ENCODE measurements at places on chromosomes 11 and 22. TPM values are rescaled to one million over a fixed set of nuclear protein-coding genes. Genes with fewer than 3 reads are reported as not detected.

The CSF2RB gene
- total RNA-seq: 8.5 TPM

The FAM83F gene
- 2.4 TPM for total RNA-seq

The AQP11 gene
- 0.14 TPM for total RNA-seq

The SLC22A6 gene
- total RNA-seq: not detected

The NPTXR gene
- total RNA-seq: 0.28 TPM

The DUSP8 gene
- 0.14 TPM for total RNA-seq

- H3K36me3 ChIP-seq: no peaks in the 10 kb centered on the region
- no peaks in the 10 kb centered on the region for H3K4me1 ChIP-seq
- H3K4me3 ChIP-seq: no peak overlapping the region
- no peak overlapping the region for H3K27ac ChIP-seq
- H3K27me3 ChIP-seq: no peaks in the 10 kb centered on the region
- no peak for DNase-seq
Measured at GRCh38 chr11:46254133-46254491, 23.4 kb upstream of the CREB3L1 start.

GRCh38 chr11:17369684-17370243 lies 18.2 kb downstream of the NCR3LG1 start:
- H3K27me3 ChIP-seq: no peaks in the 10 kb centered on the region
- DNase-seq: no peak
- H3K27ac ChIP-seq: no peak overlapping the region
- H3K36me3 ChIP-seq: peaks cover 25% of the 10 kb centered on the region
- no peaks in the 10 kb centered on the region for H3K4me1 ChIP-seq
- H3K4me3 ChIP-seq: no peak overlapping the region

DNA sequence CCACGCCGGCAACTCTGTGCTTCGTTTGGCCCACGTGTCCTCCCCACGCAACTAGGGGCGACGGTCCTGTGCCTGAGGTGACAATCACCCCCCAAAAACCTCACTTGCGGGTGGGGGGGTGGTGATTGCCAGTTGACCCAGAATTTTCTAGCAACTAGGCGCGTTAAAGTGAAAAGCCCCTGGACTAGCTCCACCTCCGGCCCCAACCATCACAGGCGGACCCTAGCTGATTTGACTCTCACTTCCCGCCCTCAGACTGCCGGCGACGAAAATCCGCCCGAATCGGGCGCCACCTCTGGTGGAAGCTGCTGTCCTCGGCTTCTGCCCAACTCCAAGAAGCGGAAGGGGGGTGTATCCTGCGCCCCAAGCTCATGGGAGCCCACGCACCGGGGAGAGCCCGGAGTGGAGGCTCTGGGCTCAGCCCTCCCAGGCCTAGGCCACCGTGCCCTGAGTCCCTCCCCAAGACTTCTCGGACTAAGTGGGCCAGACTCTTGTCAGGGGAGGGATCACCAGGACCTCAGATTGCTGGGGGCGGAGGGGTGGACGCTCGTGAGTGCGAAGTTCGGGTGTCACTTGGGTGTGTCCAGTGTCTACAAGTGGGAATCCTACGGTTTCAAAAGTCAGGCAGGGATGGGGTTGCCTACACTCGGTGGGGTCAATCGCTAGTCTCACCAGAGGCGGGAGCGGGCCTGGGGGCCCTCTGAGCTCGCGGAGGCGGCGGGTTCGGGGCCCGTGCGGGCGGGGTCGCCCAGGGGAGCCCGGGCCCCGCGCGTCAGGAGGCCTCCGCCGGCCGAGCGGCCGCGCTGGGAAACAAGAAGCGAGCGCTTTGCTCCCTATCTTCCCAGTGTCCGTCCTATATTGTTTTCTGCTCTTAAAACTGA lies 12.3 kb downstream of the PAX6 start:
- peaks cover 99% of the 10 kb centered on the region for H3K27me3 ChIP-seq
- no peaks in the 10 kb centered on the region for H3K36me3 ChIP-seq
- no peak for DNase-seq
- H3K4me3 ChIP-seq: no peak overlapping the region

DNA sequence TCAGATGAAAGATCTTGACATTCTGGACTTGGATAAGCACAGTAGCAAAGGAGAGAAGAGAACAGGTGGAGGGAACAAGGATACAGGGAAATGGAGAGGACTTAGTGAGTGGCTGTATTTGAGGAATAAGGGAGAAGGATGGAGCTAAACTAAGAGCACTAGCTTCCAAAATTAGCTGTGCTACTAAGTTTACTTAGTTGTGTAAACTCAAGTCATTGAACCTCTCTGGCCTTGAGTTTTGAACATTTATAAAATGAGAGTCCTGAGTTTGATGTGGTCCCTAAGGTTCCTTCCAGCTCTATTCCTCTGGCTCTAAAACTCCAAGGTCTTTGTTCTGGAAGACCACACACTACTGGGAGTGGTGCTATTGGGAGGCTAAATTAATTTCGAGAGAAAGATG lies 100.7 kb downstream of the TRIM44 start:
- H3K27me3 ChIP-seq: no peaks in the 10 kb centered on the region
- H3K4me3 ChIP-seq: no peak overlapping the region
- DNase-seq: no peak
- H3K27ac ChIP-seq: no peak overlapping the region

GRCh38 chr11:115244296-115244695 lies 259.9 kb downstream of the CADM1 start:
- H3K27ac ChIP-seq: no peak overlapping the region
- H3K36me3 ChIP-seq: no peaks in the 10 kb centered on the region
- H3K4me3 ChIP-seq: no peak overlapping the region

DNA sequence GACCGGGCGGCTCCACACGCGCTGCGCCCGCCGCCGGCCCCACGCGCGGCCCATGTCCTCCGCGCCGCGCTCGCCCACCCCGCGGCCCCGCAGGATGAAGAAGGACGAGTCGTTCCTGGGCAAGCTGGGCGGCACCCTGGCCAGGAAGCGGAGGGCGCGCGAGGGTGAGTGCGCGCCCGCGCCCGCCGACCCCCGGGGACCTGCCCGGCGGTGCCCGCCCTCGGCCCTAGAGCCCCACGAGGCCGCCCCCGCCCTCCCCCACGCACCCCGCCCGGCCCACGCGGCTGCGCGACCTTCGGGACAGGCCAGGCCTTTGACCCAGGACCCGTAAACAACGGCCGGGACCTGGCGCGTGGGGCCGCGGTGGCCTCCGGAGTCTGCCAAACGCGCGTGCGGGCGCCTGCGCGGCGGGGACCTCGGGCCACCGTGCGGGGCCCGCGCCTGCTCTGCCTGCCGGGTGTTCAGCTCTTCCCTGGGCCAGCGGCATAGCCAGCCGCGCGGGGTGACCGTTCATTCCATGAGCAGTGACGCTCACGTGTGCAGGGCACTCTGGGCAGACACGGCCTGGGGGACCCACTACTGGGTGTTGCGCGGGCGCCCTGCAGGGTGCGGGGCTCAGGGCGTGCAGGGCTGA lies at the start of gene PARVB:
TSS of gene PARVB (plus strand) at position 15 of the 634 bp plus-strand sequence. CDS start at position 53, 38 bp downstream.
- peaks cover 33% of the 10 kb centered on the region for H3K27me3 ChIP-seq
- no peaks in the 10 kb centered on the region for H3K4me1 ChIP-seq
- no peaks in the 10 kb centered on the region for H3K36me3 ChIP-seq
- no peak within 1 kb of the TSS for H3K27ac ChIP-seq

- no peak for DNase-seq
- peaks cover 47% of the 10 kb centered on the region for H3K36me3 ChIP-seq
- peak overlapping the region; percentile 68 for H3K4me3 ChIP-seq
- peaks cover 51% of the 10 kb centered on the region for H3K4me1 ChIP-seq
- H3K27me3 ChIP-seq: no peaks in the 10 kb centered on the region
Measured at GRCh38 chr11:68040101-68040956, 1.5 kb downstream of the TCIRG1 start.

DNA sequence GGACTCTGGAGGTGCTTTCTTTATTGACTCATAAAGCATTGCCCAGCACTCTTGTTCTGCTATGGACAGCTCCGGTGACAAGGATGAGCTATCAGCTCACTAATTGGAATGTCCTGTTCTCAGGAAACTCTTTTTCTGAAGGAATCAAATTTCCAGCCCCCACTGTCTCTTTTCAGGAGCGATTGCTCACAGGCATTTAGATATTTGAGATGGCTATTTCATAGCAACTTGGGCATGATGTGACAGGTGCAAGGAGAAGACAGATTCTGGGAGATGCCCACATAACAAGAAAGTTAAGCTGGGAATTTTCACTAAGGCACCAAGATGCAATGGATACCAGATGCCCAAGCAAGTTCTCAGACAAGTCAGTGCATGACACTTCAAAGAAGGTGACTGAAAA lies 123.4 kb upstream of the CSNK2A3 start:
- no peaks in the 10 kb centered on the region for H3K27me3 ChIP-seq
- DNase-seq: no peak
- no peak overlapping the region for H3K27ac ChIP-seq
- H3K4me1 ChIP-seq: no peaks in the 10 kb centered on the region

DNA sequence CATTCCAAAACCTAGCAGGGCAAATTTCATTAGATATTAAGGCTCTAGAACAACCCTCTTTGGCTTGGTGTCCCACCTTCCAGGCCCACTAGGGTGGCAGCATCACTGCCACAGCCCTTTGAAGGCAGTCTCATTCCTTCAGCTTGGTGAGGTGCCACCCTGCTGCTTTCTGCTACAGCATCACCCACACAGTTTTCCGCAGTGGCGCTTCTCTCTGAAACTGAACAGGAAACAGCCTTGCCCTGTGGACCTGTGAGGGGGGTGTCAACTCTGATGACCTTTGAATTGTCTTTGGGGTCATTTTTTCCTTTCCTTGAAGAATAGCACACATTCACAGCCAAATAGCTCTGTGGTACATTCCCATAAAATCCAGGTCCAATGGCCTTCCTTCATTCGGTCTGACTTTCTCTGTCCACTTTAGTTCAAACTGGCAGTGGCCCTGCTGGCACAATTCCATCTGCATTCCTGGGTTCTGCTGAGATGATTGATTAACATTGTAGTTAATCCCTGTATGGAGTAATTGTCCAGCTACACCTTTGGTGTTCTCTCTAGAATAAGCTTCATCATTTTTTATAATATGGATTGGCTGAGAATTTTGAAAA lies 251.9 kb upstream of the FAT3 start:
- no peak overlapping the region for H3K27ac ChIP-seq
- no peaks in the 10 kb centered on the region for H3K4me1 ChIP-seq
- H3K27me3 ChIP-seq: no peaks in the 10 kb centered on the region
- no peak overlapping the region for H3K4me3 ChIP-seq

- H3K27me3 ChIP-seq: no peaks in the 10 kb centered on the region
- DNase-seq: no peak
- H3K4me3 ChIP-seq: no peak overlapping the region
- peaks cover 3% of the 10 kb centered on the region for H3K36me3 ChIP-seq
- no peaks in the 10 kb centered on the region for H3K4me1 ChIP-seq
Measured at GRCh38 chr11:107354780-107355179, 102.8 kb downstream of the CWF19L2 start.

GRCh38 chr11:38498721-38499120 lies 1900.7 kb upstream of the RAG2 start:
- no peak for DNase-seq
- no peak overlapping the region for H3K4me3 ChIP-seq
- no peaks in the 10 kb centered on the region for H3K36me3 ChIP-seq
- no peak overlapping the region for H3K27ac ChIP-seq

DNA sequence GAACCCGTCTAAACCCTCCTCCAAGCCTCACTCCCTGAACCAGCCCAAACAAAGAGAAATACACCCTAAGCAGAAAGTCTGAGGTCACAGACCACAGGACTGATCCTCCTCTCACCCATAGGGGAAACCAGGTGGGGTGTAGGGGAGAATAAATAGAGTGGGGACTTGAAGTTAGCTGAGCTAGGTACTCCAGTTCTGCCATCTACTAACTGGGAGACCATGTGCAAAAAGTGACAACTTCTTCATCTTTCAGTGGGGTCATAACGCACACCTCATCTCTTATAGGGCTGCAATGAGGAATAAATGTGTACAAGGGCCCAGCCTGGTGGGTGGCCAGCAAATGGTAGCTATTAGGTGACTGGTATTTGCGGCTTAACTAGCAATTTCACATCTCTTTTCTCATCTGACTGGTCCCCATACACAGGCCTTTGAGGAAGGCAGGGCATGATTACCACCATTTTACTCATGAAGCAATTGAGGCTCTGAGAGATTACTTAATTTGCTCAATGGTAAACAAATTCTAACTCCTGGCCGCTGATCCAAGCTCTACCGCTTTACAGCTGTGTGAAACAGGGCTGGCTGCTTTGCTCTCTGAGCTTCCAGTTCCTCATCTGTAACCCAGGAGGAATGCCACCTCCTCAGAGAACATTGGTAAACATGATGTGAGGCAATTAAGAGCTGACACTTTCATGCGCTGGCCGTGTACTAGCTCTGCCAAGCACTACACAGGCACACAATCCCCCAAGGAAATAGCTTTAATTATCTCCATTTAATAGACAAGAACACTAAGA lies 16.6 kb downstream of the TBC1D10A start:
- DNase-seq: no peak
- H3K27ac ChIP-seq: peak overlapping the region; percentile 75
- no peaks in the 10 kb centered on the region for H3K27me3 ChIP-seq

GRCh38 chr11:78380615-78381051 lies 37.0 kb downstream of the GAB2 start:
- no peak overlapping the region for H3K4me3 ChIP-seq
- H3K27me3 ChIP-seq: no peaks in the 10 kb centered on the region
- no peak for DNase-seq

- no peaks in the 10 kb centered on the region for H3K27me3 ChIP-seq
- no peak overlapping the region for H3K27ac ChIP-seq
- H3K4me1 ChIP-seq: peaks cover 56% of the 10 kb centered on the region
- DNase-seq: no peak
- H3K36me3 ChIP-seq: no peaks in the 10 kb centered on the region
Measured at GRCh38 chr11:44562845-44563460, 2.5 kb upstream of the CD82 start.

- no peak for DNase-seq
- H3K27ac ChIP-seq: no peak overlapping the region
- no peaks in the 10 kb centered on the region for H3K27me3 ChIP-seq
- H3K4me1 ChIP-seq: no peaks in the 10 kb centered on the region
- no peaks in the 10 kb centered on the region for H3K36me3 ChIP-seq
Measured at GRCh38 chr22:23105919-23106318, 35.6 kb downstream of the GNAZ start.

DNA sequence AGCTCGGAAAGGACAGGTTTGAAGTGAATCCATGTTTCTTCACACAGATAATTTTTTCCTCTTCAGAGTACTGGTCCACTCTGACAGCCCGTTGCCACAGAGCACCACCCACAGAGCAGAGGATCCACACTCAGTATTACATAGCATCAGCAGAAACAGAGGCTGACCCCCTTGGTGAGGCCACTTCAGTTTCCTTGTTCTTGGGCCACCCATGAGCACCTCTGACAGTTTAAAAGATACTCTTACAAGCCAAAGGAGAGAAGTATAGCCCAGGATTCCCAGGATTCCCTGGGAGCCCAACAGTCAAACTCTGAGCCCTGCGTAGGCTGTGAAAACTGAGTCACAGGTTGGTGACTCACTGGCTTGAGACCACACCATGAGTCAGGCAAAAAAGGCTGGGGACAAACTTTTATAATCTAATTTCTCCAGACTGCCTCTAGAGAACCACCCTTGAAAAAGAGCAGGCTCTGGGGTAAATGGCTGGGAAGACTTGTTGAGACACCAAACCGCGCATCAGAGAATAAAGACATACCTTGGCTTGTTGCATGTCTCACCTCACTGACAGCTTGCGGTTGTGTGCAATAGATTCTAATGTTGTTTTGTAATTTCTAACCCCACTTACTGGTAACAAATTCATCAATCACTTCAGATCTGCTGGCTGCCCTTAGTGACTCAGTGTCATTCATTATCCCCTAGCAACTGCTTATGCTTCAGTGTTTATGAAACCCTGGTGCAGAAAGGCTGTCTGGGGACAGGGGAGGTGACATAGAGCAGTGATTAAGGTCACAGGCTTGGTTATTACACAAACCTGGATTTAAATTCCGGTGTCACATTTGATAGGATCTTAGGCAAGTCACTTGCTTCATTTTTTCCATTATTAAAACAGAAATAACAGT lies 56.9 kb upstream of the PRSS23 start:
- H3K4me1 ChIP-seq: no peaks in the 10 kb centered on the region
- no peak overlapping the region for H3K27ac ChIP-seq
- H3K36me3 ChIP-seq: no peaks in the 10 kb centered on the region
- H3K27me3 ChIP-seq: no peaks in the 10 kb centered on the region
- no peak overlapping the region for H3K4me3 ChIP-seq
- no peak for DNase-seq
